Activated CD8-positive, alpha-beta memory T cell treated with anti-CD3 and anti-CD28 coated beads for 48 hours (primary cell): ENCODE measurements at places on chromosomes 12 and 14.
A peak's percentile ranks its signal among the peaks of the same experiment; 100 is the strongest.

DNA sequence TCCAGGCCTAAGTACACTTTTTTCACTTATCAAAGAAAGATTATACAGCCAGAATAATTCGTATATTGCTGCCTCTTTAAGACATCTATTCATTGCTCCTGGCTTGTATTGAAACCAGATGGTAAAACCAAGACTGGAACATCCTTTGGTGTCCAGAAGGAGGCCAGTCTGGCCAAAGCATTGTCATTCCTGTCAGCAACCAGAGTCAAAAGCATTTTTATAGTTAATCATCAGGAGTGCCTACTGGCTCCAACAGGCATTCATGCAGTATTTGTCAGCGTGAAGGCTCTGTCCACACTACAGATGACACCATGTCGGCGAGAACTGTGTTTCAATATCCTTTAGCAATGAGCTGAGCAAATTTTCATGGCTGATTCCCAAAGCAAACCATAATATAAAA, 118.0 kb upstream of the G2E3 start:
- DNase-seq, result no peak

GRCh38 chr12:115755725-115756085, 521.8 kb downstream of the MED13L start:
- no peak for DNase-seq

DNA sequence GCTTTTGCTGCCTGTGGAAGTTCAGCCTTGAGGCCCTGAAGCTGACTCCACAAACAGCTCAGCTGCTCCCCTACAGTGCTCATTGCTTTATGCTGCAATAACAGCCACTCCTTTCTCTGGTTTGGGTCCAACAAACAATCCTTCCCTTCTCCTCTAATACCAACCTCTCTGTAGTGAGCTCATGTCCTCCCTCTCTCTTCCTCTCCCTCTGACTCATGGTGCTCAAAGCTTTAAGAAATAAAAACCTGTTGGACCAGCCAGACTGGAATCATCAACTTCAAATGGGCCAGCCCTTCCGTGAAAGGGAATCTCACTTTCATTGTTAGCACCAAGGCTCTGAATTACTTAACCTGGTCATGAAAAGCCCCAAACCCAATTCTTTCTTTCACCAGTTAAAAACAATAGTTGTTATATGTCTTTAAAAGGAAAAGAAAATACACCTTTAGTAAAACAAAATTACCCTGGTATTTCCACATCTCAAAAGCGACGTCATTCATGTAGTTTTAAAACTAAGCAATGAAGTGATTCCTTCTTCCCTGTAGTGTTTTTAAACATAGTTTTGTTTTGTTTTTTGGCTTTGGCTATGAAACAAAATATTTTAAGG, 126.4 kb downstream of the DUSP6 start:
- no peak for DNase-seq

- no peak for DNase-seq
Measured at GRCh38 chr14:104164512-104164911, 26.1 kb downstream of the KIF26A start.

GRCh38 chr14:100307766-100308426, 1.7 kb upstream of the SLC25A29 start:
- no peak for DNase-seq

GRCh38 chr12:120071493-120072020, 45.0 kb downstream of the RAB35 start:
- no peak for DNase-seq

GRCh38 chr12:106416273-106416672, 58.7 kb downstream of the POLR3B start:
- DNase-seq, result no peak

- DNase-seq, result no peak
Measured at GRCh38 chr12:15698377-15698871, 90.8 kb downstream of the EPS8 start.

- DNase-seq, result no peak
Measured at GRCh38 chr14:28758253-28758884, 8.2 kb upstream of the FOXG1 start.

GRCh38 chr12:26100666-26101349, 24.0 kb downstream of the BHLHE41 start:
- DNase-seq, result no peak

GRCh38 chr14:85257287-85257686, 272.7 kb upstream of the FLRT2 start:
- no peak for DNase-seq

DNA sequence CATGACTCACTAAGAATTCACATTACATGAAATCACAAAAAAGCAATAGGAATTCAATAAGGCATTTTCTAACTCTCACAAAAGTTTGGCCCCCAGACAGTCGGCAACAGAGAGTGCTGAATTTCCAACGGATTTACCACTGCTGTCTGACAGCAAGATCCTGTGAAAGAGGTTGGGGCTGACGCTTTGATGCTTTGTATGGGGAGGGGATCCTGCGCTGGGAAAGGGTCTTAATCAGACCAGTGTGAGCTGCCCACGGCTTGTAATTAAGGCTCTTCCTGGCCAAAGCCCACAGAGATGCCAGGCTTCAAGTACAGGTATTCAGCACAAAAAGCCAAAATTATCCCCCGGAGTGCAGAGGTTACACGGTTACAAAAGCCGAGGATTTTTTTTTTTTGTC, 66.8 kb upstream of the TMCC3 start:
- DNase-seq, result no peak

- DNase-seq, result no peak
Measured at GRCh38 chr14:73280903-73281302, 43.6 kb downstream of the PAPLN start.

DNA sequence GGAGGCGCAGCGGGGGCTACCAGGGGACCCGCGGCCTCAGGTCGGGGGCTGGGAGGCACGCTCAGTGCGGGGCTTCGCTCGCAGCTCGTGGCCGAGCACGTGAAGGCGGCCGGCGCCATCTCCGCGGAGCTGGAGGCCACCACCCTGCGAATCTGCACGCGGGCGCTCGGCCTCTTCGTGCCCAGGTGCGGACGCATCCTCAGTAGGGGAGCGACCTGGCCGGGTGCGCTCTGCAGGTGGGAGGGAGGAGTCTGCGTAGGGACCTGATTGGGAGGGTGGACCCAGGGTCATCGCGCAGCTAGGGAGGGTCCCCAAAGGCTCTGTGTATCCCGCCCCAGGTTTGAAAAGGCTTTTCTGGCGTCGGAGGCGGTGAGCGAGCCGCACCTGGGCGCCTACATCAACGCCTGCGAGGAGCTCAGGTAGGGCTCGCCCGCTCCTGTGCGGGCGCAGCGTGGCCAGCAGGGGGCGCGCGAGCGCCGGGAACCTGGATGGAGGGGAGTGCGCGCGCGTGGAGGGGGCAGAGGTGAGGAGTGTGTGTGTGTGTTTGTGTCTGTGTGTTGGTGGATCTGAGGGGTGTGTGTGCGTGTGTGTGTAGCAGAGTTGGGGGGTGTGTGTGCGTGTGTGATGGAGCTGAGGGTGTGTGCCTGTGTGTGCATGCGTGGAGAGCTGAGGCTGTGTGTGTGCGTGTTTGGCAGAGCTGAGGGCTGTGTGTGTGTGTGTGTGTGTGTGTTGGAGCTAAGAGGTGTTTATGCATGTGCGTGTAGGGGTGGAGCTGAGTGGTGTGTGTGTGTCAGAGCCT, 10.3 kb downstream of the EXOC3L4 start:
- peak; percentile 40 for DNase-seq

DNA sequence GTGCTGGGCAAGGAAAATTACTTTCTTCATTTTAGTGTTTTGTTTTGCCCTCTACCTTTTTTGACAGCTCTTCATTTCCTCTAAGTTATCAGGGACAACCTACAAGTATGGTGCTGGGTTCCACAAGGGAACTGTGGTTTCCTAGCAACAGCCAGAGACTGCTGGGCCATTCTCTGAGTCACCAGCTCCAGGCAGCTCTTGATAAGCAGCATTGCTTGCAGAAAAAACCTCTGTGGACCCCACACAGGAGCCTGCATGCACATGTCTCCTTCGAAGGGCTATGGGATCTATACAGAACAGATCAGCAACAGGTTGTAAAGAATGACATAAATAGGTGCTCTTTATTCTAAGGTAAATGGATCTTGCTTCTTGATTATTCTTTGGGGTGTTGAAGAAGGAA, 81.0 kb upstream of the CCDC196 start:
- DNase-seq, result no peak

- no peak for DNase-seq
Measured at GRCh38 chr14:78764240-78764639, 594.1 kb downstream of the NRXN3 start.

GRCh38 chr12:51388846-51389245, 2.4 kb downstream of the GALNT6 start:
- DNase-seq, result no peak

GRCh38 chr12:56029666-56030293, 8.9 kb downstream of the IKZF4 start:
- DNase-seq, result no peak

GRCh38 chr14:20668969-20669368, 15.4 kb upstream of the RNASE4 start:
- no peak for DNase-seq

DNA sequence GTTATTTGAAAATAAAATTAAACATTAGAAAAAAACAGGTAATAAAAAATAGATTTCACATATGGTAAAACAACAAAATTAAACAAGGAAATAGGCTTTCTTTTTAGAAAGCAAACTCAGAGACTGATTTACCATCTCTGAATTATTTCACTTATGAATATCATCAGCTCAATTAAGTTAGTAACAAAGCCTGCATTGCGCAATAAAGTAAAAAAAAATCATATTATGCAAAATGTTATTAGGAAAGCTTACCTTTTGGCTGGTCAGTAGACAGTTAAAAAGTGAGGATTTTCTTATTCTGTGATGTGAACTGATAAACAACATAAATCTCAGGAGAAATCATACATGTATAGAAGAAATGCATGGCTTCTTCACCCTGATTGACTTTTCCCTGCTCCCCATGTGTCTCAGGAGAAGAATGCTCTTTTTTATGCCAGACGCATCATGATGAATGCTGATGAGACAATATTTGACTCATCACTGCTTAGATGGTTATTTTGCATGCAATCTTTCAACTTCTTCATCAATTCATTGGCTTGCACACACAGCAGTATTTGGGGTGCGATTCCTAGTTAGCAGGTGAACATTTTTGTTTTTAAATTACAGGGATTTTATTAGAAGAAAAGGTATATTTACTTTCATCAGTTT, 124.5 kb upstream of the USP15 start:
- no peak for DNase-seq

- no peak for DNase-seq
Measured at GRCh38 chr14:78202976-78203375, 32.8 kb downstream of the NRXN3 start.

DNA sequence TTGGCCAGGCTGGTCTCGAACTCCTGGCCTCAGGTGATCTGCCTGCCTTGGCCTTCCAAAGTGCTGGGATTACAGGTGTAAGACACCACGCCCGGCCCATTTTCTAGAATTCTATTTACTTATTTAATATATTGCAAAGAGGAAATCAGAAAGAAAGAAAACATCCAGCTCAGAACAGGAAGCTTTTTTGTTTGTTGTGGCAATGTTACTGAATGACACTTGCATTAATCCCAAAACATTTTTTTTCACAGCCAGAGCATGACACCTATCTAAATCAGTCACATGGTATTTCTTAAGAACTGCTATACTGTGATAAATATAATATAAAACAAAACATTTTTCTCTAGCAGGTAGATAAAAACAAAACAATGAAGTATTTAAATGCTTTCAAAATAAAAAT, 12.6 kb downstream of the CFL2 start:
- no peak for DNase-seq

- no peak for DNase-seq
Measured at GRCh38 chr14:103905842-103906456, 22.3 kb upstream of the TDRD9 start.

DNA sequence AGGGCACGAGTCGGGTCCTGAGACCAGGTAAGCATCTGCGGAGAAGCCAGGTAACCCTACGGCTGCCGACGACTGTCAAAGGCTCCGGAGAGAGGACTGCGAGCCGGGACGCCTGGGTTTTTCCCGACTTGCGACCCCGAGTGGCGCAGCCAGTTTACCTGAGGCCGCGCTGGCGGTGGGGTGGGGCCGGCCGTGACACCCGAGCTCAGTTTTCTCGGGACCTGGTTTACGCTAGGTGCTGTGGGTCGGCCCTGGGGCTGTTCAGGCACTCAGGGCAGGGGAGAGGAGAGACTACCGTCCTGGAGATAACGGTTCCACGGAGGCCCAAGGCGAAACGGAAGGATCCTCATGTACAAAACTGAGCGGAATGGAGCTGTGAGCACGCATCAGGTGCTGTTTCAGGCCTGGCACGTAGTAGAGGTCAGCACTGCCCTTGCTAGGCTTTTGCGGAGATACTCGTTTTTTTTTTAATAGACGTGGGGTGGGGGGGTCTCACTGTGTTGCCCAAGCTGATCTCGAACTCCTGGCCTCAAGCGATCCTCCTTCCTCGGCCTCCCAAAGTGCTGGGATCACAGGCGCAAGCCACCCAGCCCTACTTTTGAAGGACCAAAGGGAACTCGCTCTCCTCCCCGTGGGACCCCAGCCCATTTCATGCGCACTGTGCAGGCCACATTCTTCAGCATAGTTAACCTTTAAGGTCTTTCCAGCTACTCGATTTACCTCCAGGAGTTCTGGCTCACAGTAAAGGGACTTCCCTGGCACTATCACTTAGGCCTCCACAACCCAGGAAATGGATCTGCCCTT, 471 bp downstream of the MTRFR start:
- no peak for DNase-seq

GRCh38 chr14:68013326-68013725, 193.7 kb downstream of the RAD51B start:
- DNase-seq, result no peak

DNA sequence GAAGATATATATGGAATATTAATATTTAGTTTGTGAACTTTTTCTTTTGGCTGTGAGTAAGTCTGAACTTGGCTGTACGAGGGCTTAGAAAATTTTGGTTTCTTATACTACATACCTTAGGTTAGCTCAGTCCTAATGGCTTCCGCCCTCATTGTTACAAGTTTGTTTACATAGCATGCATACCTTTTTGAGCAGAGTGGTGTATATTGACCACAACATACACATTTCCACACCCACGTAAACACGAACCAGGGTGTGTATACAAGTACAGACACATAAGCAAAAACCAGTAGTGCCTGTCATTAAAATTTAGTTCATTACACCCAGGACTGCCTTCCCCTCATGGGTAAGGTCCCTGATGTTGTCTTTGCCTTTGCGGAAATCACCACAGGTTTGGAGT, 230.2 kb upstream of the RGS6 start:
- DNase-seq, result no peak

- no peak for DNase-seq
Measured at GRCh38 chr12:56927281-56927680, 6.9 kb downstream of the SDR9C7 start.

DNA sequence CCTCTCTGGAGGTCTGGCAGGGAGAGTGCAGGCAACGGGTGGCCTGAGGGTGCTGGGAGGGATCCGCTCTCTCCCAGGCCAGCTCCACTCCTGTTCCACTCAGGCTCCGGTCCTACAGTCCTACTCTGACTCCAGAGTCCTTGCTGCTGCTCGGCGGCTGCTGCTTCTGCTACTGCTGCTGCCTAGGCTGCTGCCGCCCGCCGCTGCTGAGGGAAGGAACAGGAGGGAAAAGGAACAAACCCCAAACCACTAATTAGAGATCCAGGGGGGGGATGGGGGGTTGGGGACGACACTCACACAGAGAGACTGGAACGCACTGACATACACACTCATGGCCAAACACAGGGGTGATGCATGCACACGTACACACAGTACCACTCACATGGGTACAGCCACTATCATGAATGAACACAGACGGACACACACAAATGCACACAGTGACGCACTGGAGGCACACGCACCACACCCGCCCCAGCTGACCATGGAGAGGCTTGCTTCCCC, at the start of gene SP7:
Gene SP7, minus strand, starts transcription at position 174 of the 501 bp plus-strand sequence. CDS start 708 bp downstream, outside the sequence.
- DNase-seq, result no peak
